ENCODE measurements at places on chromosomes 12 and 14. TPM values are rescaled to one million over a fixed set of nuclear protein-coding genes. Genes with fewer than 3 reads are reported as not detected.

TAS2R46 gene
- total RNA-seq: 0.73 TPM

FOXG1 gene
- not detected for total RNA-seq

FRMD6 gene
- 2.1 TPM for total RNA-seq

DNA sequence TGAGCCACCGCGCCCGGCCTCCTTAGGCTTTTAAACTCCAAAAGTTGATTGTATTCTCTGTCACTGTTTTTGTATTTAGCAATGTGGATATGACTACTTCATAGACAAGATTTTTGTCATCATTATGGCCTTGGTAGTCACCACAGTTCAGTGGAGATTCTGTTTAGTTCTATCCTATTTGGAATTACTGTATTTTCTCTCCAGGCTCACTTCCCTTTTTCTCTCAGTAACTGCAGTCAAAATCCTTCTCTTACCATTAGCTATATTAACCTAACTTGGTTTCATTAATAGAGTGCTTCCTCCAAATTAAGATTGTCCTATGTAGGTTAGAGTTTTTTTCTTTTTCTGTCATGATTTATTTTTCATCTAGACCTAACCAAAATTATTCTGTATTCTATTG is 283.9 kb downstream of the TMTC2 start:
- no peak overlapping the region for H3K27ac ChIP-seq
- no peaks in the 10 kb centered on the region for H3K4me1 ChIP-seq
- DNase-seq: no peak
- H3K4me3 ChIP-seq: no peak overlapping the region
- no peaks in the 10 kb centered on the region for H3K27me3 ChIP-seq

- no peaks in the 10 kb centered on the region for H3K4me1 ChIP-seq
- H3K36me3 ChIP-seq: peaks cover 12% of the 10 kb centered on the region
- no peaks in the 10 kb centered on the region for H3K27me3 ChIP-seq
- no peak for DNase-seq
These were observed 175.1 kb downstream of the SLC38A4 start for GRCh38 chr12:46650688-46651087.

- H3K4me3 ChIP-seq: no peak overlapping the region
- H3K27me3 ChIP-seq: no peaks in the 10 kb centered on the region
- H3K36me3 ChIP-seq: no peaks in the 10 kb centered on the region
- H3K27ac ChIP-seq: no peak overlapping the region
- DNase-seq: no peak
These were observed 178.7 kb downstream of the PAWR start for GRCh38 chr12:79512068-79512467.

- no peak overlapping the region for H3K27ac ChIP-seq
- H3K4me3 ChIP-seq: no peak overlapping the region
- H3K27me3 ChIP-seq: peaks cover 12% of the 10 kb centered on the region
- peaks cover 10% of the 10 kb centered on the region for H3K36me3 ChIP-seq
- DNase-seq: no peak
These were observed 8.3 kb upstream of the CCND2 start for GRCh38 chr12:4265280-4265679.

Data from activated CD8-positive, alpha-beta memory T cell treated with anti-CD3 and anti-CD28 coated beads, Interleukin-2, amount 10 ng/mL, durations not matched to agents 7 days and 5 days (primary cell).